NCI-H1436 (cell line): ENCODE measurements at places on chromosomes 1 and 21.

GRCh38 chr1:5119366-5120234 is 465.2 kb downstream of the AJAP1 start:
- no peak for DNase-seq

GRCh38 chr1:59057796-59058195 is 239.1 kb upstream of the FGGY start:
- DNase-seq: no peak

DNA sequence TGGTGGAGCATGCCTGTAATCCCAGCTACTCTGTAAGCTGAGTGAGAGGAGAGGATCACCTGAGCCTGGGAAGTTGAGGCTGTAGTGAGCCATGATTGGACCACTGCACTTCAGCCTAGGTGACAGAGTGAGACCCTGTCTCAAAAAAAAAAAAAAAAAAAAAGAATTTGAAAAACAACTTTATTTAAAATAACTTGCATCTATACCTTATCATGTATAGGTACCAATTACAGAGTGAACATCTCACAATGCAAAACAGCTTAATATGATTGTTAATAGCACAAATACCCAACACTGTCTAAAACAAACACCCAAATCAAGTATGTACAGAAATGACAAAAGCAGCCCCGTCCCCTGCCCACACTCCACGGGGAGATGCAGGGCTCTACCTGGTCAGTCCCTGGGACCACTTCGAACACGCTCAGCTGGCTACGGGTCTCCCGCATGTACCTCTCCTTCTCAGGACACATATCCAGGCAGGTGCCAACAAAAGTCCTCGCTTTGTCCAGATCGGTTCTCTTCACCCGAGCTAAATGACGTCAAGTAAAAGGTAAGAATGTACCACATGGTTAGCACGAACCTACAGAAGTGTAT is 10.5 kb downstream of the MCM3AP start:
- no peak for DNase-seq

GRCh38 chr1:91653183-91653582 is 152.5 kb downstream of the CDC7 start:
- no peak for DNase-seq

DNA sequence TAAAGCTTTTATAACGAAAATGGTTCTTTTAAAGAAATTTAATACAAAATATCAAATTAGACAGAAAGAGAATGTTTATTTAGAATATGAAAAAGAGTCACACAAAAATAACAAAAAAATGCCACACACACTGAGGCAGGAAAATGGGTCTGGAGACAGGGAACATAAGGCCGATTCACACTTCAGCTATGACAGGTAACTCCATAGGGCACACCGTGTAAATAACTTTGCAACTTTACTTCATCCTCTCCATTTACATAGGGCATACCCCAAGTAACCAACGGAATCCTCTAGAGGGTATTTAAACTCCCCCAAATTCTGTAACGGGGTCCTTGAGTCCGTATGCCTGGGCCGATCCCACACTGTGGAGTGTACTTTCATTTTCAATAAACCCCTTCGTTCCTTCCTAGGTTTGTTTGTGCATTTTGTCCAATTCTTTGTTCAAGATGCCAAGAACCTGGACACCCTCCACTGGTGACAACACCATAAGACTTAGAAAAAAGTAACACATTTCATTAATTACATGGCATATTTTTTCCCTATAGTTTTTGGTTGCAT is 23.1 kb upstream of the PTGS2 start:
- DNase-seq: no peak

DNA sequence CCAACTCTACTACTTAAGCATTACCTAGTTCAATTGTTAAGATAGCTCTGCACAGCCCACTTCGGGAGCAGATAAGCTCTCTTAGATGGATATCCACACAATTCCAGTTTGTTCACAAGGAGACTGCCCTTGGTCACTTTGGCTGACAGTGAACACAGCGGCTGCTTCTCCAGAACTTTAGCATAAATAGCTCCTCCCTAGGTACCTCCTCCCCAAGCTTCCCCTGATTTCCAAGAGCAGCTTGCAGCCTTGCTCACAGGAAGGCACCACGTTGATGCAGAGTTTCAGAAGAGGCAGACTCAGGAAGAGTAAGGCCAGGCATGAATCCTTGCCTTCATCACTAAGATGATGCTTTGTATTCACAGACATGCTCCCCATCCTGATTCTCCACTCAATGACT is 24.7 kb downstream of the TFF3 start:
- no peak for DNase-seq

DNA sequence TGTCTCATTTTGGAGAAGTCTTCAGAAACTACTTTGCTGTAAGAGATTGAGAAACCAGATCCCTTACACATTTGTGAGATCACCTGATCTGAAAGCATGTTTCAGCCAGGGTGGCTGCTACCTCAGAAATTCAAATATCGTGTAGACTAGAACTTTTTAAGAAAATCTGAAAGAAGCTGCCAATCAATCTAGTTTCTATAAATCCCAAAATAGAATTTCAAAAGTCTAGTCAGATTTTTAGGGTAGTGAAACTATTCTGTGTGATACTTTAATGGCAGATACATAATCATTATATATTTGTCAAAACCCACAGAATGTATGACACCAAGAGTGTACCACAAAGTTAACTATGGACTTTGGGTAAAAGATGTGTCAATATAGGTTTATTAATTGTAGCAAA is 79.9 kb upstream of the PLPPR5 start:
- no peak for DNase-seq

DNA sequence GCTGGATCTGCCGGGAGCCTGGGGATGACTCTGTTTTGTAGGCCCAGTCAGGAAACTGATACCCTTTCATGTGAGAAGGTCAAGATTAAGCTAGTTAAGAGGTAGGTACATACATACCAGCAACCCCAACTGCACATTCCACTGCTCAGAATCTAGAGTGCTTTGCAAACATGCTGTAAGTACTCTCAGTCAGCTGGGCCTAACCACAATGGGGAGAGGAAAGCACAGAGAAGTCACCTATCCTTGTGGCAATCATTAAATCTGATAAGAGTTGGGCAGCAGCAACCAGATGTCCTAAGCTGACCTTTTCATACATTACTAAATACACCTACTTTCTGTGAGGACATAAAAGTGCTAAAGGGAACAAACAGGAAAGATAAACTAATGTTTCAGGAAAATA is 2.5 kb downstream of the ETV3 start:
- DNase-seq: no peak

DNA sequence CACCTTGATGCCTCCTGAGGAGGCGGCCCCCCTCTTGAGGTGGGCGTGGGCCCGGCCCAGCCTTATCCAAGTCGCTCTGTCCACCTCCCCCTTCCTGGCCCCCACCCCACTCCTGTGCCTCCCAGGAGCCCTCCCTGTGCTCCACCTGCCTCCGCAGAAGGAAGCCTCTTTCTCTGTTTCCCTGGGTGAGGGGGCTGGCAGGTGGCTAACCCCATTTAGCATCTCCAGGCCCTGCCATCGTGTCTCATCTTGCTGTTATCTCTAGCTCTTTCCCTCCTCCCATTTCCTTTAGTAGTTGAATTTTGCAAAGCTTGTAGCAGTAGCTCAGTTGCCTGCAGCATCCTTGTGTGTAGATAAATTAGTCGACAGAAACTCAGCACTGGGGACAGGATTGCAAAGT is 7.2 kb downstream of the RNF187 start:
- no peak for DNase-seq

- DNase-seq: no peak
Observed at GRCh38 chr1:116738673-116739370, 15.4 kb upstream of the CD2 start.

DNA sequence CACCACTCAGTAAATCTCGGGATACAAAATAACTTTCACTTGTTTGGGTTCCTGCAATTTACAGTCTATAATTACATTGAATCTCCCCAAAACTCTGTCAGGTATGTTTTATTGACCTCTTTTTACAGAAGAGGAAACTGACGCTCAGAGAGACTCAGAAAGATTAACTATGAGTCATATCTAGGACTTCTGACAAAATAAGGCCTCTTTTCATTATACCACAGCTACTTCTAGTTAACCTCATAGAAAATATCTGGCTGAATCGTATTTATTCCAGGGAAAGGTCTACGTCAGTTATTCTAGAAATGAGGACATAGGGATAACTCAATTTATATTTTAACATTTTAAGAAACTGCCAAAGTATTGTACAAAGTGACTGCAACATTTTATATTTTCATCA is 211.1 kb upstream of the FAM78B start:
- DNase-seq: no peak

DNA sequence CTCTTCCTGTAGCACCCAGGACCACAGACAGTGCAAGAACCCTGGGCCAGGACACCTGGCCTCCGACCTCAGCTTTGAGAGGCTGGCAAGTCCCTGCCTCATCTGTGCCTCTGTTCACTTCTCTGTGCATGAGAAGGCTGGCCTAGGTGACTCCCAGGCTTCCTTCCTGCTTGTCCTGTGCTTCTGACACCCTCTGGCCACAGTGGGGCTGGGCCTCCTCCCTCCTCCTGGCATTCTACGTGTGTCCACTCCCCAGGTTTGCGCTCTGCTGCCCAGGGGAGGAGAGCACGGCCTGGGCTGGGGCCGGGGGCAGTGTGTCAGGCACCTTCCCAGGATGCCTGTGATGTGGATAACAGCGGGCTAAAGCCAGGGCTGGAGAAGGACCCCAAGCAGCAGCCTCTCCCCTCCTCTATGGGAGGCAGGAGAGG is 30.3 kb upstream of the PKP1 start:
- DNase-seq: no peak

- DNase-seq: no peak
Observed at GRCh38 chr1:84675106-84675505, 15.2 kb downstream of the SSX2IP start.

DNA sequence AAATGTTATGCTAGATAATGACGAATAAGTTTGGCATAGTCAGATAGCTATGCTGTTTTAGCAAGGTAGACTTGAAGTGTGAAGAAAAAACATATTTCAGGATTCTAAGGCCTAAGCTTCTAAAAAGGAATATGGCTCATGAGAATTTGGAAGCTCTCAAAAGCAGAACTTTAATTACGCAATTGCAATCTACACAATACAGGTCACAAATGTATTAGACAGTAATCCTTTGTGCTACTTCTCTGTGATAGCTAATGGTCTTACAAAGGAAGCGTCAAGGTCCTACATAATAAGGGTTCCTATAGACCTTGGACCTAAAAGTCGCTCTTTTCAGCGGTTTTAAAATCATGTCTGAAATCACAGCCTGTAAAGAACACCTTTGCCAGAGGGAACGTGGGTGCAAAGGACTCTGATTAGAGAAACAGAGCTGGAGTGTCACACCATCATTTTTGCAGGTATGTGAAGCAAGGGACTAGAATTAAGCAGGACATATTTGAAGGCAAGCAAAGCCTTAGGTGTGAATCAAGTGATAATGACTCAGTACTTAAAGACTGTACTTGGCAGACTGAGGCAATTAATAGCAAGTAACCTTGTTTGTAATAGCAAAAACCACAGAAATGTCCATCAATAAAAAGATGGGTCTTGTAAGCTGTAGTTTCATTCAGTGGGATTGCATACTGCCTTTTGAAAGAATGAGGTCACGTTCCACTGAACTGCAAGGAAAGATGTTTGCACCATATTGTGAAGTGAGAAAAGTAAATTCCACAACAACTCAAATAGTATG is 420.2 kb downstream of the KCTD3 start:
- DNase-seq: no peak

DNA sequence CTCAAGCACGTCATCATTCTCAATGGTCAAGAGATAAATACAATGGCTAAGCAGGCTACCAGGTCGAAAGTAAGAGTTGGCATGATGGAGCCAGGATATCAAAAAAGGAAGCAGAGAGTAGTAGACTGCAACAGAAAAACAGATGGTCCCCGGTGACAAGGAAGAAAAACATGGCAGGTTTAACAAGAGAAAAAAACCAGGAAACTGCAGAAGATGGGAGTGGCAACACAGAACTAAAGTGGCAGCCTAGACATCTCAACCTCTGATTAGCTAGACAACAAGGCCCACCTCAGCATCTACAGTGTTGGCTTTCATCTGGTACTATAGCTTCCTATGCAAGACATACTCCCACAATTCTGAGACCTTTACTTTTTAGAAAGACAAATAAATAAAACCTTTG is 3.1 kb downstream of the UBR4 start:
- no peak for DNase-seq

- no peak for DNase-seq
Observed at GRCh38 chr1:33957854-33958253, 94.0 kb downstream of the HMGB4 start.

DNA sequence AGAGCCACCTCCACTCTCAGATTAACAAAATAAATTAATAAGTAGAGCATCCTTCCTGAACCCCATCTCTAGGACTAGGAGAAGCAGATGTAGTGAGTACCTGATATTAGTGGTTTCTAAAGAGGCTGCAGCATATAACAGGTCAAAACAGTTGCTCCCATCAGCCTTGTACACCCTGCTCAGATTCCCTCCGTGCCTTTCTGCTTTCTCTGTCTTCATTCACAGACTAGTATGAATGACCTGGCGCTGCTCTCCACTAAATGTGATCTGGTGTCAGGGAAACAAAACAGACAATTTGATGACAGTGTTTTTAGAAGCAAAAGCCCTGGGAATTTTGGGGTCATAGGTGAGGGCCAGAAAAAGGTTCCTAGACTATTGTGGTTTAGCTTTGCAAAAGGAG is 8.3 kb downstream of the SESN2 start:
- no peak for DNase-seq

GRCh38 chr1:114298008-114298407 is 144.3 kb upstream of the SYT6 start:
- no peak for DNase-seq

DNA sequence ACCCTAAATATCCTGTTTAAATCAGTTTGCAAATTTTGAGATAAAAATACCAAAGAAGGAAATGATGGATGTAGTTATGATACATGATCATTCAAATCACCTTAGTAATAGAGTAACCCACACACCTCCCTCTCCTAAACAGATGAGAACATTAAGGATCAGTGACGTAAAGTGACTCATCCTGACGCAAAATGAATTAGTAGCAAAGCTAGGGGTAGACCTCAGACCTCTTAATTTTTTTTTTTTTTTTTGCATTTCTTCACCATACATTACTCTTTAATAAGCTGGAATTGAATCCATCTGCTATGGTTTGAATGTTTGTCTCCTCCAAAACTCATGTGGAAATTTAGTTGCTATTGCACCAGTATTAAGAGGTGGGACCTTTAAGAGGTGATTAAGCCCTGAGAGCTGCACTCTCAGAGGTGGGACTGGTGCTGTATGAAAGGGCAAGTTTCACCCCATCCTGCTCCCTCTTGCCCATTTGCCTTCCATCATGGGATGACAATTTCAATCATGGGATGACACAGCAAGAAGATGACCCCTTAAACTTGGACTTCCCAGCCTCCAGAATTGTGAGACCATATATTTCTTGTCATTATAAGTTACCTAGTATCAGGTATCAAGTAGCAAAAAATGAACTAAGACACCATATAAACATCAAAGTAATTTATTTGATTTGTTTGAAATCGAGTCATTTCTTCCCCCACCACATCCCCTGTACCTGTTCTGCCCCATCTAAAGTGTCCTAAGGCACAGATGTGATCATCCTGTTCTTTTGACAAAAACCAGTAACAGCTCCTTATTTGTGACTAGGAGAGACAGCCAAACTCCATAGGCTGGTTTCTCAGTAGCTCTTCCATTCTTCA is 114.6 kb upstream of the DUSP10 start:
- DNase-seq: no peak
